ENCODE measurements at places on chromosomes 16 and 17.

GRCh38 chr16:67254801-67255552 lies 6.2 kb downstream of the SLC9A5 start:
- no peak for DNase-seq

DNA sequence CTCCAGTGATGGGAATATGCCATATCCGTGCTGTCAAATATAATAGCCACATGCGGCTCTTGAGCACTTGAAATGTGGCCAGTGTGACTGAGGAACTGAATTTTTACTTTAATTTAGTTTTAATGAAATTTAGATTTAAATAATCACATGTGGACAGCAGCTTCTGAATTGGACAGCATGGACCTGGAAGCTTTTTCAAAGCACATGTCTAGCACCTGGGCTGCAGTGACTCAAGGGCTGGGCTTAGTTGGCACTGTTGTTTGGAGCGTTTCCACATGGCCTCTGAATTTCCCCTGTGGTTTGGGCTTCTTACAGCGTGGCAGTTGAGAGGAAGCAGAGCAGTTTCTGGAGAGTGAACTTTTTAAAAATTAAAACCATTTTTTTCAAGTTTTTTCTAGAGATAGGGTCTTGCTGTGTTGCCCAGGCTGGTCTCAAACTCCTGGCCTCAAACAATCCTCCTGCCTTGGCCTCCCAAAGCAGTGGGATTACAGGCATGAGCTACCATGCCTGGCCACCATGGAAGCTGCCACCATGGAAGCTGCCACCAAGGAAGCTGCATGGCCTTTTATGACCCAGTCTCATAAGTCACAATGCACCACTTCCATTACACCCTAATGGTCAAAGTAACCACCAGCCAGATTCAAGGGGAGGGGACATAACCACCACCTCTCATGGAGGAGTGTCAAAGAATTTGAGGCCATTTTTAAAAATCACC lies 6.7 kb upstream of the TOB1 start:
- peak; percentile 60 for DNase-seq

DNA sequence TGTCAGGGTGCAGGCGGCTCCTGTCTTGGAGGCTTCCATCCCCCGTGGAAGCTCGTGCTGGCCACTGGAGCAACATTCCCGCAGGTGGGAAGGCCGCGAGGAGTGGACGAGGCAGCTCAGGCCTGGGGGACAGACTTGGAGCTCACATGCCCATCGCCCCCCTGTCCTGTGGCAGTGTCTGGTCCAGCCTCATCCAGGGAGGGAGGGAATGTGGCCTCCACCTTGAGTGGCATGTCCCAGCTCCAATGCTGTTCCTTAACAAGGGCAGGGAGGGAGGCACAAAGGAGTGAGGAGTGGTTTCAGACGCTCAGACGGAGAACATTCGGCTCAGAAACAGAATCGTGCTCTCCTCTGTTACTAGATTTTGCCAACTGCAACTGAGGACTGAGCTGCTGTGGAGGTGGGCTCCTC lies 159.4 kb upstream of the CHMP6 start:
- peak; percentile 69 for DNase-seq

GRCh38 chr17:14303343-14304221 lies 2.7 kb downstream of the HS3ST3B1 start:
- DNase-seq: no peak

- no peak for DNase-seq
These were observed 821.1 kb upstream of the EEF2KMT start for GRCh38 chr16:5918567-5919130.

DNA sequence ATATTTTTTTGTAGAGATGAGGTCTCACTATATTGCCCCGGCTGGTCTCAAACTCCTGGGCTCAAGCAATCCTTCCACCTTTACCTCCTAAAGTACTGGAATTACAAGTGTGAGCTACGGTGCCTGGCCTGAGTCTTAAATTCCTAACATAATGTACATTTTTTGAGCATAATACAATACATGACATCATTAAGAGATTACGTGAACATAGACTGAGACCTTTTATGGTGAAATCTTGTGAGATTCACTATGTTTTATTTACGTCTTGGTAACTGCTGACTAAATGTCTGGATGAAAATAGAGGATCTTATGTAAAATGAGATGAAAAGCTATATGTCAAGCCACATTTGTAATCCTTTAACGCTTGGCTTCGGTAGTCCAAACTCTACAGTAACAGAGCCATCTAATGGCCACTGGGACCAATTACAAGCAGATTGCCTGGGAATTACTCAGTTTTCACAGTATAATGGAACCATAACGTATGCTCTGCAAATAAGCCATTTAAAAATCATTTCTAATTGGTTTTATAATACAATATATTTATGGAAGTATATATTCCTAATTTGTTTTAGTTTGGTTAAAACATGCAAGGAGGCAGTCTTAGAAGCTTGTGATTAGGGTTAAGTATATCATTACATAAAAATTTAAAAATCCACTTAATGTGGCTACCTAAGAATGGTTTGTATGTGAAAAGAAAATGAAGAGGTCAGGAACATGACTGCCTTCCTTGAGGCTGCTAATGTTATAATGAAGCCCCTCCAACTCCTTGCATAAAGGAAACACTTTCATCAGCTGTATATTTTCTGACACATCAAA lies 8.1 kb upstream of the EFCAB13 start:
- DNase-seq: peak; percentile 67

GRCh38 chr16:12674071-12674470 lies 129.6 kb downstream of the CPPED1 start:
- no peak for DNase-seq

DNA sequence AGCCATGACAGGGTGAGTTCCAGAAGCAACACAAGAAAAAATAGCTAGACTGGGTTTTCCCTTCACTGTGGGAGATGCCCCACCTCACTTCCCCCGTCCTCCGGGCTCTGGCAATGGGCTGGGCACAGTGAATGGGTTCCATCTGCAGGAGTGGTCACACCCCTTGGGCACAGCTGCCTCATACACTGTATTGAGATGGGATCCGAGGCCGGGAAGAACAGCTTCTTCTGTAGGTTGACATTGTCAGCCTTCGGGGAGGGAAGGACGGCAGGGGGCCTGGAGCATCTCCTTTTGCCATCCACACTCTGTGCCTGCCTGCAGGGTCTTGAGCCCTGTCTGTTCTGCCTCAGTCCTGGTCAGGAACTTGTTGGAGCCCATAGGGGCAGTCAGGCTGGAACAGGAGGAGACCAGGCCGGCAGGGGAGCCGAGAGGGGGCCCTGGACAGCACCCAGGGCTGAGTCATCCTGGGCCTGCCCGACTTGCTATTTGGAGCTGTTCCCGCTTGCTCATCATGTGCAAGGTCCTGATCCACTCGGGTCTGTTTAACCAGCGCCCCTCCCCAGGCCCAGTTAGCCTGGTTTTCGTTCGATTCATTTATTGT lies 286.7 kb downstream of the SEC14L1 start:
- DNase-seq: no peak

GRCh38 chr17:82917699-82918345 lies 78.0 kb upstream of the ZNF750 start:
- no peak for DNase-seq

DNA sequence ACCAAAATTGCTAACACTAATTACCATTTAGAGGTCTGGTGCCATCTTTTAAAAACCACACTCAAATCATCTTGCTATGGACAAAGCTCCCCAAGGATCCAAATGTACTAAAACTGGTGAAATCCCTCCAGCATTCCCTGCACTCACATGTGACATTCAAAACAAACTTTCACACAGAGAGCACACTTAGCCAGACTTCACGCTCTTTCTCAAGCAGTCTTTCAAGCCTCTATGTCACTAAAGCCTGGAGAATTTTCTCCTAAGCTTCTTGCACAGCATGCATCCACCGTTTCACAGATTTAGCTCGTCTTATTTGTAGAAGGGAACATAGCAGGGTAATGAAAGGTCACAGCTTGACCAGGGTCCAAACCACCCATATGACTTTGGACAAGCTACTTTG lies 19.3 kb downstream of the CMTM3 start:
- DNase-seq: no peak

GRCh38 chr16:87921236-87921773 lies 15.0 kb downstream of the CA5A start:
- DNase-seq: peak; percentile 65

GRCh38 chr17:18021372-18021771 lies 17.6 kb downstream of the ATPAF2 start:
- no peak for DNase-seq

- peak; percentile 33 for DNase-seq
These were observed 182.5 kb upstream of the ASIC2 start for GRCh38 chr17:33475594-33475993.

GRCh38 chr17:57902117-57902799 lies 52.4 kb upstream of the MRPS23 start:
- no peak for DNase-seq

GRCh38 chr17:2416010-2416734 lies 15.3 kb upstream of the MNT start:
- DNase-seq: peak; percentile 83

GRCh38 chr16:30052671-30053372 lies 12.7 kb upstream of the ALDOA start:
- DNase-seq: peak; percentile 90

- DNase-seq: no peak
These were observed 291.7 kb downstream of the CEP112 start for GRCh38 chr17:65900216-65900615.

- no peak for DNase-seq
These were observed 10.0 kb downstream of the FBXL20 start for GRCh38 chr17:39391448-39391847.

DNA sequence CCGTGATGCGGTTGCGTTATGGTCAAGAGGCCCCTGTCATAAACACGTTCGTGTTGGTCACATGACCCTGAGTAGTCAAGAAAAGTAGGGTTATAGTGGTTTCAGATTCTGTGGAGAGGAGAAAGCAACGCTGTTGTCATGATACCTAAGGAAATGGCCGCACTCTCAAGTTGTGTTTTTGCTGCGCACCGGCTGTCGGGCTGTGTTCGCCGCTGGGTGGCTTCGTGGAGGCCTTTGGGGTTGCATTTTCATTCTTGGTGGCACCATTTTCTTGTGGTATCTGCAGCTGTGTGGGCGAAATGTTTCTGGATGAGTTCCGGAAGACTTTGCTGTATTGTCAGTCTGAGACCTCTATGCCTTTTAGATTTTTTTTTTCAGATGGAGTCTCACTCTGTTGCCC lies 35.0 kb downstream of the DEF8 start:
- no peak for DNase-seq

- no peak for DNase-seq
These were observed 77.3 kb downstream of the MPRIP start for GRCh38 chr17:17119533-17119932.

GRCh38 chr16:62642677-62643076 lies 606.4 kb upstream of the CDH8 start:
- DNase-seq: no peak

- DNase-seq: no peak
These were observed 6.8 kb downstream of the MYO1C start for GRCh38 chr17:1485423-1486376.

Measured in SK-N-DZ (cell line).